Activated CD4-positive, alpha-beta T cell treated with anti-CD3 and anti-CD28 coated beads, Interleukin-2, amount 10 ng/mL, durations not matched to agents 7 days and 5 days (primary cell): ENCODE measurements at places on chromosomes 16 and 17.

DNA sequence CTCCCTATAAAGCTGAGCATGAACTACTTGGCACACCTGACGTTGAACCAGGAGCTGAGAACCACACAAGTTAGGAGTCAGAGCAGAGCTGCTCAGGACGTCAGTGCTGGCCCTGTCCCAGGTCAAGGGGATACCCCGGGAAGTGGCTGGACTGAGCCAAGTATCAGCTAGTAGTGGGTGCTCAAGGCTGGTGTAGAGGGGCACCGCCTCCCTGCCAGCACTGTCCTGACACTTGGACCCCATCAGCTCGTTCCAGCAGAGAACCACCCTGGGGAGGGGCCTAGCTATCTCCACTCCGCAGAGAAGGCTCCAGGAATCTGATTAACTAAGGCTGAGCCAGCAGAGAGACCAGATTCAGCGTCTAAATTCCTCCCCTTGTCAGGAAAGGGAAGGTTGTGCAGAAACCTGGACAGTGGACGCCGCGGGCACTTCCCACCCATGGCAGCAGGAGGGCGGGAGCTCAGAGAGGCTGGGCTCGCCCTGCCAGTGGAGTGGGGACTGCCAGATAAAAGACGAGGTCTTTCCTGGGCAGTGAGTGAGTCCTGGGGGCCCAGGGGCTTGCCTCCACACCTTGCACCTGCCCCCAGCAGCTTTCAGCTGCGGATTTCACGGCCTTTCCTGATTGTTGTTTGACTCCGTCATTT, 21.0 kb downstream of the C16orf90 start:
- DNase-seq = no peak

GRCh38 chr17:16916557-16916920, 55.4 kb downstream of the TNFRSF13B start:
- DNase-seq = no peak

GRCh38 chr16:75195811-75196790, 10.9 kb downstream of the CTRB2 start:
- no peak for DNase-seq

DNA sequence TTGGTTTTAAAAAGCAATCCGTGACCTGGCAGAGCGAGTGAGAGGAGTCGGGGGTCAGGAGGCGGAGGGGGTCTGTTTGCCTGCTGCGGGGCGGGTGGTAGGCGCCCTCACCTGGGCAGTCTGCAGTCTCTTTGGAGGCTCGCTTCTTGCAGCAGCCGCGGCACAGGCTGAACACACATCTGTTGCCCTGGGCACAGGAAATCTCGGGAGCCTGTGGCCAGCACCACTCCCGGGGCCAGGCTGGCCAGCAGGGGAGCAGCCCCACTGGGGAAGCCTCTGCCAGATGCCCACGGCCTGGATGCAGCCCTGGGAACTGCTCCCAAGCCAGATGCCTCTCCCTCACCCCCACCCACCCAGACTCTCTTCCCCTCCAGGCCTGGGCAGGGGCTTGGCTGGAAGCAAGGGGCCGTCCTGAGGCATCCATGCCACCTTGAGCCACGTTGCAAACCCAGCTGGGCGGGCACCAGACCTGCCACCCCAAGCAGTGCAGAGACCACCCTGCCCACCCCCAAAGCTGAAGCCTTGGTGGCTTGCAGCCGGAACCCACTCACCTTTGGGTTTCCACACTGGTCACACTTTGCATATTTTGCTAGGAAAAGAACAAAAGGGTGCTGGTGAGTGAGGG, 6.6 kb downstream of the GPS1 start:
- DNase-seq = no peak

GRCh38 chr17:3729881-3730280, 6.2 kb downstream of the HASPIN start:
- no peak for DNase-seq

GRCh38 chr16:6155271-6155670, 1057.7 kb upstream of the EEF2KMT start:
- DNase-seq = no peak
